Mesendoderm (in vitro differentiated cells): ENCODE measurements at places on chromosomes 5 and 9.

DNA sequence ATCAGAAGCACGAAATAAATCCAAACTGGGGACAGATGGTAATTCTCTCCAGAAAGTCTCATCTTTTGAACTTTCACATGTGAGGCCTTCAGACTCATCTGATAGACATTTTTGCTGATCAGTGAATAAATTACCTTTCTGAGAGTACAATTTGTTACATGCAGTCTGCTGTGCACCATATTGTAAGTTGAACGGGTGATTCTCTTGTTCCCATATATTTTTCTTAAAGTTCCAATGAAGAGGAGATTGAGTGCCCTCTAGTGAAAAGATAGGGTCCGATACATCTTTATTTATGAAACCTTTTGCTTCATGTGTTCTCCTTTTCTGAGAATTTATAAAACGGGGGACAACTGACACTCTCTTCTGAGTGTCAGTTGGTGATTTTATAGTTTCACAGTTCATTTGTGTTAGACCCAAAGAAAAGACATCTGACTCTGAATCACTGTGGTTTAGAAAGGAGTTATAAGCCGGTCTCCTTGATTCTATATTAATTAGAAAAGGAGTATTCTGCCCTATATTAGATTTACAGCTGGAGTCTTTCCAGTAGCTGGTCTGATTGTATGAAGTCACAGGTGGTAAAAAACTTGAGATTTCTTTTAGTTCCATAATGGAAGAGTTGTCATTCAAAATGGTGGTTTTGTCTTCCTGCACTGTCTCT is 30.4 kb downstream of the GNG10 start:
- DNase-seq, result peak; percentile 36

- no peak for DNase-seq
Measured at GRCh38 chr5:132100672-132101261, 27.2 kb downstream of the CSF2 start.

GRCh38 chr5:158820891-158821290 is 278.8 kb downstream of the EBF1 start:
- DNase-seq, result no peak

DNA sequence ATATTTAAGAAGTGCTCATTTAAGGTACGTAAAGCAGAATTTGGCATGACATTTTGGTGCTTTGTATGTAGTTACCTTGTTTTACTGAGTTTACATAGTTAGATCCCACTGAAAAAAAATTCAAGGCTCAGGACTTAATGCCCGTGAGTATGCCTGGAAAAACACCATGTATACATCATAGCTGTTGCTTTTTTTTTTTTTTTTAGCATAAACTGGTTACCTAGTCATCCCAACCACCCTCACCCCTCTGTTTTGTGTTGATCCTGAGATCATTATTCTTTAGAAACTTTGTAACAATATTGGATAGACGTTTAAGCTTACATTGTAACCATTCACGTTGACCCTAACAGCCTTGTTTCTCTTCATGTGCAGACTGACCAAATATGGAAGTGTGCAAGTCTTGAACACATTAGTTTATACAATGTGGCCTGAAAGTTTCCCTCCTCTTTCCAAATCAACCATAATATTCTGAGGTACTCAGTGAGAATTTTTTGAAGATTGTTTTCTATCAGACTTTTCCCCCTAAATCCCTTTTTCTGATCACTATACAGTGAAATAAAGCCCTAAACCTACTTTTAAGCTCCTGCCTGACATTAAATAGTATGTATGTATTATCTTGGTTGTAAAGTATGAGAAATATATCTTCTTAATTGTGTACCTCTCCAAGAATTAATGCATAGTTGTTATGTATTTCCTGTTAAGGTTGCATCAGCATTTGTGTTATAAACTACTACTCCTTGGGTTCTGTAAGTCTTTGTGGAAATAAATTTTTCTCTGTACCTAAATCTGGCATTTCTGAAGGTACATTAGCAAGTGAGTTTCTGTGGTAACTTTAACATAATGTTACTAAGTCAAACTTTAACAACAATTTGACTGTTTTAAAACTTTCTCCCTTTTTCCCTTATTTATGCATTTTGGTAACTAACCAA is 4.4 kb downstream of the RABGAP1 start:
- DNase-seq, result no peak

- peak; percentile 57 for DNase-seq
Measured at GRCh38 chr9:91075279-91075678, 273.7 kb downstream of the SYK start.

- no peak for DNase-seq
Measured at GRCh38 chr5:55363856-55364255, 56.1 kb downstream of the MTREX start.

DNA sequence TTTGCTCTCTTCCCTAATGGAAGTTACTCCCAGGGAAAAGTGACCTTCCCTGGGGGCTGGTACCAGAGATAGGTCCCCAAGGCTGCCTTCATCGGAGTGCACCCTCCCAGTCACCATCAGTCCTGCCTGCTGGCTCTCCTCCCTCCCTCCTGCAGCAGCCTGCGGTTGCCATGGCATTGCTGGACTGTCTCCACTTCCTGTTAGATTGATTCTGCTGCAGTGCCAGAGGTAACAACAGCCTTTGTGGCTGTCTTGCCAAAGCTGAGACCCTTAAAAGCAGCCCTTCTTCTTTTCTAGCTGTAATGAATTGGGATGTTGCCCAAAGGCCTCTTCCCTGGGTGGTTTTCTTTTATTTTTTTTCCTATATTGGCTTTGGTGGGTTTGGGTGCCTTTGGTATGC is 78.1 kb upstream of the PRLR start:
- peak; percentile 17 for DNase-seq

DNA sequence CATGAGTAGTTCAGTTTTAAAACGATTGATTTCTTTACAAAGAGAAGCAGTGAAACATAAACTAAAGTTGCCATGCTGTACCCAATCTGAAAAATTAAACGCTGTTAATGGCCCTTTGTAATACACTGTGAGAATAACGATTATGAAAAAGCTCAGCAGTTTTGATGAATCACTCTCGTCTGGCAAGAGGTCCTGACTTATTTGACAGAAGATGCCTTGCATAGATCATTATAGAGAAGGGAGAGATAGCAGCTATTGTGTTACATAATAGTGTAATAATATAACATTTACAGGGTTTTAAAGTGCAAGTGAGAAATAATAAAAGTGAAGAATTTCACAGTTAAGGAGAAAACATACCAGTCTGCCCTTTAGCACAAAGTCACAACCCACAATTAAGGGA is 361.5 kb upstream of the CDH10 start:
- DNase-seq, result peak; percentile 4

DNA sequence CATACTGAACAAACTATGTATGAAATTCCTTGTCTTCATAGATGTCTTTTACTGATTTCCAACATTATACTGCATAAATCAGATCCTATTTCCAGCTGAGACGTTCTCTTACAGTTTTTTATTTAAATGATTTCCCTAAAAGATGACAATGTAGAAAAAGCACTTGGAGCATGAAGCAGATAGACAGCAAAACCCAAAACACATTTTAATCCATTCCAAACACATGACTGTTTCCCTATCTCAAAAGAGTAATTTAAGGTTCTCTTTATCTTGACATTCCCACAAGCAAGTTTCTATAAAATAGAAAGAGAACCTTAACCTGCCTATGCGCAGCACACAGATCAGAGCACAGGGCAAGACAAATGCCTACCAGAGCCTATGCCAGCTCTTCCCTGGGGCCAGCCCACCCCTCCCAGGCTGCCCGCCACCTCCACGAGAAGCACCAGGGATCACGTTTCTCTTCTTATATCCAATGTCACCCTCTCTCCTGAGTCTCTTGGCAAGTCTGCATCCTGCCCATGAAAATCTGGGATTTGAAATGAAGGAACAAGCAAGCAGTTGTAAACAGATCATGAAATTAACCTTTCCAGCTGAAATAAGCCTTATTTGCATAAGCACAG is 52.4 kb downstream of the RETREG1 start:
- no peak for DNase-seq

GRCh38 chr5:113371721-113372196 is 63.0 kb downstream of the TSSK1B start:
- no peak for DNase-seq

DNA sequence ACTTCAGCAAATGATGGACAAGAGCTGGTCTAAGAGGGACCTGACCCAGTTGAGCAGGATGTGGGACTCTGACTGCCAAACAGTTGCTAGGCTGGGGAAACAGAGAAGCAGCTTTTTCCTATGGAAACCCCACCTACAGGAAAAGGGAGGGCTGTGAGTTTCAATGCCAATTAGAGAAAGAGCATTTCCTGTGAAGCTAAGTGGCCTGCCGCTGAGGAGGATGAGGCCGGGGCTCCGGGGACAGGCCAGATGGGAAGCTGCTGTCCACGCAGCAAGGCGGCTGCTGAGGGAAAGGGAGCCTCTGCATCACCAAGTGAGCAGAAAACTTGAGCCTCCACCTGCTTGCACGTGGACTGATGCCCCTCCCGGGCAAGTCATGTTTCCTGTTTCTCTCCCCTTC is at the start of gene PCDH12:
PCDH12 (minus strand) TSS at position 90 of the 400 bp plus-strand sequence. CDS start 351 bp downstream, outside the sequence.
- DNase-seq, result peak; percentile 67

DNA sequence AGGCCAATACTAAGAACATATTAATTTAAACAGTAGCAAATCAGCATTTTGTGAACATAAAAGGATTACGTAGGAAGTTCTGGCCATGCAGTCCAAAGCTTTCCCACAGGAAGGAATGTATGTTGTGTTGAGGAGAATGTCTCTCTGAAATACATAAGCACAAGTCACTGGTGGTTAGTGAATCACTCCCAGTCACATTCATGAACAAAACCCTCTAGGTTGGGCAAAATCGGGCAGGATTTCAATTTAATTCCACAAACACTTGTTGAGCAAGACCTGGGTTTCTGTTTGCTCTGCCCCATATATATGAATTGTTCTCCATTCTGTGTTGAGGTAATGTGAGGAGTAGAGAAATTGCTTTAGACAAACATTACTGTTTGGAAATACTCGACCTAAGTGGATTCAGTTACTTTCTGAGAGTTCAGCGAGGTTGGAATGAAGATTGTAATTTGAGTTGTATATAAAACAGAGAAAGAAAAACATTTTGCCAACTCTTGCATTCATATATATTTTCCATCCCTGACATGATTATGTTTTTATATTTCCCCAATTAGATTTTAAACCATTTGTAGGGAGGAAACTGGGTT is 127.6 kb upstream of the RPS23 start:
- DNase-seq, result no peak

DNA sequence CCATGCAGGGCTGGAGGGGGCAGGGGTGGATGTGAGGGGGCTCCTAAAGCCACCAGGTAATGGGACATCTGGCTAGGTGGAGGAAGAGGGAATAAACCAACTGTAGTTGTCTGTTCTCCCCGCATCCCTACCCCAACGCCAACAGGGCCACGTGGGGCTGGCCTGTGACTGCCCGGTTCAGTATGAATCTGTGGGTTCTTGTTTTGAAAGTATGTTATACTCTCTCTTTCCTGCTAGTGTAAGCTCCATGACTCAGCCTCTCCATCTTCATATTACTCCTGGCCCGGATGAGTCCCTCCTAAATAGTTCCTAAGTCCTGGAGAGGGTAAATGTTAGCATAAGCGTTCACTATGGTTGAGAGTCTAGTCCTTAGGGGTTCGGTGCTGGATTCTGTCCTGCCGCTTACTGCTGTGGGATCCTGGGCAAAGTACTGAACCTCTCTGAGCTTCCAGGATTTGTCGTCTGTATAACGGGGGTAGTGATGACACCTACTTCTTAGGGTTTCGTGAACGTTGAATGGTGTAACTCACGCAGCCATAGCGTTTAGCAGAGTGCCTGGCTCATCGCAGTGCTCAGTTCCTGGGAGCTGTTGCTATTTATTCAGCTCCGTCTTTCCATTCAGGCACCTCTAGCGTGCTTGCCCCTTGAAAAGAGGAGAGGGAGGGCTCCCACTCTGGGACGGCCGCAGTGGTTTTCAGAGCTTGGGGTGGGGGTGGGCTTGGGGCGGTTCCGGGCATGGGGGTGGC is 28.8 kb downstream of the LHX2 start:
- no peak for DNase-seq

- no peak for DNase-seq
Measured at GRCh38 chr5:170115925-170116324, 10.2 kb downstream of the FOXI1 start.

DNA sequence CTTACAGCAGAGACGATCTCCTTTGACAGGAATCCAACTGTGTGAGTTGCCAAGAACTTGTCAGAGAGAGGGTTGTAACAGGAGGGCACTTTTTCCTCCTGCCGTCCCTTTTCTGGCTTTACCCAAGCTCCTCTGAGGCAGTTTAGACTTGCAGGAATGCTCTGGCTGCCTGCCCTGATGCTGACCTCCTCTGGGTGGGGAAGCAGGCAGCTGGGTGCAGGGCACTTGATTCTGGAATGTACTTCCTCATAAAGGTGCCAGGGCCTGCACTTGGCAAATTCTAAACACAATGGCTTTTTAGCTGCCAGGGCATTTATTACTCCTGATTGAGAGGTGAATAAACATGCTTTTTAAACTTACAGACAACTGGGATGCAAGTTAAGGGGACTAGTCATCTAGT is 190.4 kb downstream of the EPB41L4A start:
- DNase-seq, result peak; percentile 45

- no peak for DNase-seq
Measured at GRCh38 chr9:115240676-115241075, 122.7 kb upstream of the TNC start.

GRCh38 chr5:154850255-154851062 is at the start of gene FAXDC2:
TSS of gene FAXDC2 (minus strand) at chr5:154850603. CDS start at chr5:154838178, 12,425 bp downstream.
- DNase-seq, result peak; percentile 85

DNA sequence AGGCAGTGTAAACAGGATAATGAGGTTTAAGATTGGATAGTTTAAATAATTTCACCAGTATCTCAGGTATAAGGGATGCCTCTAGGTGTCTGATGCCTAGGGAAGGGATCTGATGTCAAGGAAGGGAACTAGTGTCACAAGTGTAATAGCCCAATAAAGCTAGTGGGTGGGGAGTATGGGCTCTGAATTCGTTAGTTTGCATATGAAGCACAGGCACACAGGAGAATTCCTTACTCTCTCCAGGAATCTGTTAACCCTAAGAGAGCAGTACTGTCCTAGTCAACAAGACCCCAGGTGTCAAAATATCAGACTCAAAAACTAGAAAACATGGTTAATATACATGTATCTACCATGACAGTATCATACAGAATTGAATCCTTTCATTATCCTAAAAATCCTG is 352.5 kb upstream of the CYLC2 start:
- peak; percentile 2 for DNase-seq
